ENCODE measurements at places on chromosomes 3 and 15.

DNA sequence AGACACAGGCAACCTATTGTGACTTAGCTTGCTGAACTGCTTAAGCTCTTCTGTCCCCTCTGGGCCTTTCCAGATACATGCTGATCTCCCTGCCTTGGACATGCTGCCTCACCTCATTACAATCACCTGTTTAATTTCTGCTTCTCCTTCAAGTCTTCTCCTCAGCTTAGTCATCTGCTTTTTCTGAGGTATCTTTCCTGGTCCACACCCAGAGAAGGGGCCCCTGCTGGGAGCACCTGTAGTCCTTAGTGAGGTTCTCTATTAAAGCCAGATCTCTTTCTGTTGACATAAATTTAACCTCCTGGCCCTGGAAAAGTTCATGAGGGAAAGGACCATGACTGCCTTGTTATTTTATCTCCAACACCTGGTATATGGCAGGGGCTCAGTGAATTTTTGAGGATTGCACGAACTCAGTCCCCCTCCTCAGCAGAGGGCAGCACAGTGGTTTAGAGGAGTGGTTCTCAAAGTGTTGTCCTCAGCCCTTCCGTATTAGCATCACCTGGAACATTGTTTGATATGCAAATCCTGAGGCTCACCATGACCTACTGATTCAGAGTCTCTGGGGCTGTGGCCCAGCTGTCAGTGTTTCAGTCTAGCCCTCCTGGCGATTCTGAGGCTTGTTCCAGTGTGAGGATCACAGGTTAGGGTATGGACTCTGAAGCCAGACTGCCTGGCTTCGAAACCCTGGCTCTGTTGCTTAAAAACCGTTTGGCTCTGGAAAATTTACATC lies 12.7 kb downstream of the COL6A6 start:
- no peak for DNase-seq

- DNase-seq, result no peak
Measured at GRCh38 chr3:149273096-149273751, 51.6 kb upstream of the CP start.

GRCh38 chr3:127137757-127138536 lies 55.0 kb upstream of the PRR23E start:
- no peak for DNase-seq

GRCh38 chr15:97791824-97792792 lies 168.4 kb upstream of the ARRDC4 start:
- no peak for DNase-seq

DNA sequence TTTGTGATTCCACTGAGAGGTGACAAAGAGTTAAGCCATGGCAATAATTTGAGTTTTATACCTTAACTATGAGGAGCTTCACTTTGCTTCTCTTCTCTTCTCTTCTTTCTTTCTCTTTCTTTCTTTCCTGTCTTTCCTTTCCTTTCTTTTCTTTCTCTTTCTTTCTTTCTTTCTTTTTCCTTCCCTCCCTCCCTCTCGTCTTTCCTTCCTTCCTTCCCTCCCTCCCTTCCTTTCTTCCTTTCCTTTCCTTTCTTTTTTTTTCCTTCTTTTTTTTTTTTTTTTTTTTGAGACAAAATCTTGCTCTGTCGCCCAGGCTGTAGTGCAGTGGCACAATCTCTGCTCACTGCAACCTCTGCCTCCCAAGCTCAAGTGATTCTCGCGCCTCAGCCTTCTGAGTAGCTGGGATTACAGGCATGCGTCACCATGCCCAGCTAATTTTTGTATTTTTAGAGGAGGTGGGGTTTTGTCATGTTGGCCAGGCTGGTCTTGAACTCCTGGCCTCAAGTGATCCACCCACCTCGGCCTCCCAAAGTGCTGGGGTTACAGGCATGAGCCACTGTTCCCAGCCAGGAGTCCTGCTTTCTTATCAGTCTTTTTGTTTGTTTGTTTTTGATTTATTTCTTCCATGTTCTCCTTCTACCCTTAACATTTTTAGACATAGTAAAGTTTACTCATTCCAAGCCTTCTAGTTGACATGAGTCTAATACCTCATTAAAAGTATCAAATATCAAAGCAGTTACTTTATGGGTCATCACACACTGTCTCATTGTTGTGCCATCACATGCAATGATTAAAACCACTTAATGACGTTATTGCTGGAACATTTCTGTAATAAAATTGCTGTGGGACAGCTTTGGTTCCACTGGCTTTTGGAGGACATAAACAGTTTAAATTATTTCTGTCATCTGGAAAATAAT lies 29.9 kb downstream of the SLC49A4 start:
- DNase-seq, result no peak

DNA sequence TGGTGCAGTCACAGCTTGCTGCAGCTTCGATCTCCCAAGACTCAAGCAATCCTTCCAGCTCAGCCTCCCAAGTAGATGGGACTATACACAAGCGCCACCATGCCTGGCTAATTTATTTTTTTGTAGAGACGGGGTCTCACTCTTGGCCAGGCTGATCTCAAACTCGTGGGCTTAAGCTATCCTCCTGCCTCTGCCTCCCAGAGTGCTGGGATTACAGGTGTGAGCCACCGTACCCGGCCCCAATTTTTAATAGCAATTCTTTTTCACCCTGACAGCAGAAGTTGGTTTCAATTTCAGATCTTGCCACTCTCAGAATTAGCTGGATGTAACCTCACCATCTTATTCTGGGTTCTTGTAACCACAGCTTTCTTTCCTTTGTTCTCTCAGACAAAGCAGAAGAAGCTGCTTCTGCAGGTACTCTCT lies 64.8 kb downstream of the TRIM71 start:
- no peak for DNase-seq

- no peak for DNase-seq
Measured at GRCh38 chr15:41832875-41833274, 5.0 kb downstream of the JMJD7 start.

DNA sequence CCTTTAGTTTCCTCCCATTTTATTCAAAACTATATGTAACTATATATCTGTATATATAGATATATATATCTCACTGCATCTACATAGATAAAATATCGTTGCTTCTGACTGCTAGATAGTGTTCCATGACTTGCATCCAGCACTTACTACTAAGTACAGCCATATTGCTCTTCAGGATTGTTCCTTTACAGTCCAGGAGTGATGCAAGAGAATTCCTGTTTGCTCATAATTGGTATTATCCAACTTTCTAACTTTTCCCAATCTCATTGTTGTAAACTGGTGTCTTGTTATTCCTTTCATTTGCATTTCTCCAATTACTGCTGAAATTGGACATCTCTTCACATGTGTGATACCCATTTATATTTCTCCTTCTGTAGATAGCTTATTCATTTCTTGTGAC lies 99.8 kb upstream of the STRIT1 start:
- no peak for DNase-seq

GRCh38 chr3:18813300-18813699 lies 335.0 kb upstream of the KCNH8 start:
- no peak for DNase-seq

DNA sequence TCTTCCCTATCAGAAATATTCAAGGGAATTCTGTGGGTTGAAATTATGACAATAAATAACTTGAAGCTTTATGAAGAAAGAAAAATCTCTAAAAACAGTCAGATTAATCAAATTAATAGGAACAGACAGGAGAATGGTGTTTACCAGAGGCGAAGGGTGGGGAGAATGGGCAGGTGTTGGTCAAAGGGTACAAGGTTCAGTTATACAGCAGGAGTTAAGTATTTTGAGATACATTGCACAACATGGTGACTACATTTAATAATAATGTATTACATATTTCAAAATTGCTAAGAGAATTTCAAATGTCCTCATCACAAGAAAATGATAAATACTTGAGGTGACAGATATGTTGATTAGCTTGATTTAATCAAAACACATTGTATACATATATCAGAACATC lies 18.6 kb downstream of the SPCS1 start:
- DNase-seq, result no peak

DNA sequence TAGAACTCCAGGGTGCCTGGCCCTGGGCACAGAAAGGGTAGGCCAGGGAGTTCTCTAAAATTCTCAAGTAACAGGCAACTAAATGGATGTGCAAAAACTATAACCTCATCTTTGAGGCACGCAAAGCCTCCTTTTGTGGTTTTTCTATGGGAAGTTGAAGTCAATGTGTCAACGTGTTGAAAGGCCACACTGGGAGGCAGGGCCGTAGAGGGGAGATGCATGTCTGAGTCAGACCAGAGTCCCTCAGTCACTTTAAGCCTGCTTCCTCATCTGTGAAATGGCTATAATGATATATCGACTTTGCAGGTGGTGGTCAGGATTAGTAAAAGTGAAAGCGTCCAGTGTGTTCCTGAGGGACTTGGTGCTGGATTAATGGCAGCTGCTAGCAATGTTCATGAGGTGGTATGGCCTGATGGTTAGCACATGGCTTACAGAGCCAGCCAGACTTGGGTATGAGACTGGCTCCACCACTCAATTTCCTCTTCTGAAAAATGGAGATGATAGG lies 17.0 kb downstream of the TGM5 start:
- DNase-seq, result no peak

DNA sequence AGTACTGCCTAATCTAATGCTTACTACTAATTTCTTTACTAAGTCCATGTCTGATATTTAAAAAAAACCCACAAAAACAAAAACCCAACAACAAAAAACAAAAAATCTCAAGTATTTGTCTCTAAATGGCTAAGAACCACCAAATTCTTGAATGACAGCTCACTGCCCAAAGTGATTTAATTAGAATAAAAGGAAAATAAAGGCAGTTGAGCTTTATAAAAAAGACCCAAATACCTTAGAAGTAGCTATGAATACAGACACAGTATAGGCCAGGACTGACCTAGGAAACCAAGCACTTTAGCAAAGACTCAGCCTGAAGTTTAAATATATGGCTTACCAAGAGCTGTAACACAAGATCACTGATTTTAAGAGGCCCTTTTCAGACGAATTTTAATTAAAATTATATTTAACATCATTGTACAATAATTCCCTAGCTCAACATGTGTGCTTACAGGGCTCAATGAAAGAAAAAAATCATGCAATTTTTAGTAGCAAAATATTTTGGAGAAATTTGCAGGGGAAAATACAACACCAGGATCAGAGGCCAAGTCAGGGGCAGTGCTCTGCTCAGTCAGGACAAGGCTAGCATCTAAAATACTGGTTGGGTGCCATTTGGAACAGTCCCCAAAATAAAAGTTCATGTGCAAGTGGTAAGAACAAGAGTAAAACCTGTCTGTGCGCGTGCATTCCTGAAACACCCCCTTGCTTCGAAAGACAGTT lies 24.8 kb downstream of the UQCC5 start:
- no peak for DNase-seq

GRCh38 chr3:168260859-168261258 lies 165.1 kb upstream of the GOLIM4 start:
- DNase-seq, result no peak

DNA sequence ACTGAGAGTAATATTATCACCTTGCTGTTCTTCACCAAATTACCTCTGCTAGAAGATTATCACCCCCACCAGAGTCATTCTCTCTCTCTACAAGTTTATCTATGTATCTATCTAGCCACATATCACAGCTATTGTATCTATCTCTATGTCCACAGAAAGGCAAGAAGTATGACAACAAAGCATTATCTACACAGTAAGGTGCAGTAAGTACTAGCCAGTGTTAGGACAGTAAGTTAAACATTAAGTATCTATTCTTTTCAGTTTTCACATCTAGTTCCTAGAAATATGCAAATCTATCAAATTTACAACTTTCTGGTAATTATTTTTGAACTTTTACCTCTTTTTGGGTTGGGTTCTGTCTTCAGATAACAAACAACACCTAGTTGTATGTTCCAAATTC lies 26.5 kb upstream of the XXYLT1 start:
- no peak for DNase-seq

- DNase-seq, result no peak
Measured at GRCh38 chr3:16369885-16370284, 104.9 kb downstream of the OXNAD1 start.

GRCh38 chr15:56339594-56339993 lies 25.6 kb upstream of the TEX9 start:
- DNase-seq, result no peak

DNA sequence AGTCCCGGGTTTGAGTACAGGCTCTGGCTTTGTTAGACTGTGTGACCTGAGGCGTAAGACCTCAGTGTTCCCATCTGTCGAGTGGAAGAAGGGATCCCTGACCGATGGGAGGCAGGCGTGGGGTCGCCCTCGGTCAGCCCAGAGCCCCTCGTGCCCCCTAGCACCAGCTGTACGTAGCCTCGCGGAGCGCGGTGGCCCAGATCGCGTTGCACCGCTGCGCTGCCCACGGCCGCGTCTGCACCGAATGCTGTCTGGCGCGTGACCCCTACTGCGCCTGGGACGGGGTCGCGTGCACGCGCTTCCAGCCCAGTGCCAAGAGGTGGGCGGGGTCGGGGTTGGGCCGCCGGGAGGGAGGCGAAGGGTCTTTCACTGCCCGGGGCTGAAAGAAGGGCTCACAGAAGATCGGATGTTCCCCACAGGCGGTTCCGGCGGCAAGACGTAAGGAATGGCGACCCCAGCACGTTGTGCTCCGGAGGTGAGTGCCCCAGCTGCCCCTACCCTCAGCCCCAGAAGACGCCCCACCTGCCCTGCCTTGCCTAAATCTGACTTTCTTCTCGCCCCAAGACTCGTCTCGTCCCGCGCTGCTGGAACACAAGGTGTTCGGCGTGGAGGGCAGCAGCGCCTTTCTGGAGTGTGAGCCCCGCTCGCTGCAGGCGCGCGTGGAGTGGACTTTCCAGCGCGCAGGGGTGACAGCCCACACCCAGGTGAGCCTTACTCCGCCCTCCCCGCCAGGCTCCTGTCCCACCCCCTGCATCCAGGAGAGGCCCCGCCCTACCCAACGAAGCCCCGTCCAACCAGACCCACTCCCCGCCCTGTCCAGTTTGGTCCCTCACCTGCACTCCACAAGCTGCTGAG lies 3.5 kb upstream of the LSMEM2 start:
- no peak for DNase-seq

- DNase-seq, result no peak
Measured at GRCh38 chr3:45623846-45624245, 29.3 kb downstream of the LIMD1 start.

GRCh38 chr3:50213373-50213772 lies 8.3 kb downstream of the SLC38A3 start:
- DNase-seq, result no peak

DNA sequence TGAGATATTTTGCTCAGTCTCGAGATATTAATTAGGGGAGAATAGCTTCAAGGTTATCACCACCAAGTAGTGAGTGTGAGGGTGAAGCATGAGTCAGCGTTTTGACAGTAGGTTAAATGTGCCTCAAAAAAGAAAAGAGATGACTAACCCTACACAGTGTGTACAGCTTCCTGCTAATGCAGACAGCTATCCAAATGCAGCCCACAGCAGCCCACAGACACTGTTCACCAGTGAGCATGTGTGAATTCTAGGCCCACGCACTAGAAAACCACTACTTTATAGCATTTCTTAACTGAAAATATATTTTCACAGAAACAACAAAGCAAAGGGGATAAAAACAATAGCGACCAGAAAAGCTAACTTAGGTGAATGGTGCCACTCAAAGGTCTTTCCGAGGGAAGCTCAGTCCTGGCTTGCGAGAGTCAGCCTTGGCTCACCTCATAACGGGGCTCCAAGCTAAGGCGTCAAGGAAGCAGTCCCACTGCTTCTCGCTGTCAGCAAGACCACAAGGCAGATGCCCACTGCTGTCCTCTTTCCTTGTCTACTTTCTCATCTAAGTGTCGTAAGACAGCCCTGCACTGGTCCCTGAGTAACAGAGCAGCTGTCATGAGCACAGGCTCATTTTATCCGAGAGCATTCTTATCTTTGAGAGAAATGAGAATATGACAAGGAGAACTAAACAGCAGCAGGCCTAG lies 47.6 kb downstream of the TXNRD3 start:
- no peak for DNase-seq
